ENCODE measurements at places on chromosomes 5 and 9.

DNA sequence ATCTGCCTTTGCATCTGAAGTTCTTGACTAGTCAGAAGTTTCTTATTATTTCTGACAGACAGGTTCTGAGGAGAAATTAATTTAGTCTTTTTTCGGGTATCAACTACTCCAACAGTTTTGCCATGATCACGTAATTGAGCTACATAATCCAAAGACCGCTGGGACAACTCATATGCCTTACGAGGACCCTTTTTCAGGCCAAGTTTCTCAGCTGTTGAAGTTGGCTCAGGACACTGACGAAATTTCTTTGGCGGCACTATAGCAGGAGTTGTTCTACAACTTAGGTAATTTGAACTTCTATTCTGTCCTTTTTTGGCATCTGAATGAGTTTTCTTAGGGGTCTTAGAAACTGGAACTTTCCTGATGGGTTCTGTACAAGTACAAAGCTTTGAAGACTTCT, 27.2 kb downstream of the SETX start:
- DNase-seq, result no peak

DNA sequence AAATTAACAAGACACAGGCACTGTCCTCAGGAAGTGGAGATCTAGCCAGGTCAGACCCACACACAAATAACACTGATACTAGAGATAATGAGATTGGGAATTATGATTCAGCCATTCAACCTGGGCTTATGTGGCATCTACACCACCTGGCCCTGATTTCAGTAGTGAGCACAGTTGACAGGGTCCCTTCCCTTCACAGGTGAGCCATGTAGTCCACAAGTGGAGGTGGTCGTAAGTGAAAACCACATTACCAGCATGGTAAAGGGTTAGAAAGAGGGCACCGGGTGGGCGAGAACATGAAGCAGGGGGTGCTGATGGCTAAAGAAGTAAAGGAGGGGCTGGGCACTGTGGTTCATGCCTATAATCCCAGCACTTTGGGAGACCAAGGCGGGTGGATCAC, 48.3 kb upstream of the IL17B start:
- DNase-seq, result no peak

GRCh38 chr5:130642461-130642860, 522.6 kb downstream of the HINT1 start:
- DNase-seq, result no peak

DNA sequence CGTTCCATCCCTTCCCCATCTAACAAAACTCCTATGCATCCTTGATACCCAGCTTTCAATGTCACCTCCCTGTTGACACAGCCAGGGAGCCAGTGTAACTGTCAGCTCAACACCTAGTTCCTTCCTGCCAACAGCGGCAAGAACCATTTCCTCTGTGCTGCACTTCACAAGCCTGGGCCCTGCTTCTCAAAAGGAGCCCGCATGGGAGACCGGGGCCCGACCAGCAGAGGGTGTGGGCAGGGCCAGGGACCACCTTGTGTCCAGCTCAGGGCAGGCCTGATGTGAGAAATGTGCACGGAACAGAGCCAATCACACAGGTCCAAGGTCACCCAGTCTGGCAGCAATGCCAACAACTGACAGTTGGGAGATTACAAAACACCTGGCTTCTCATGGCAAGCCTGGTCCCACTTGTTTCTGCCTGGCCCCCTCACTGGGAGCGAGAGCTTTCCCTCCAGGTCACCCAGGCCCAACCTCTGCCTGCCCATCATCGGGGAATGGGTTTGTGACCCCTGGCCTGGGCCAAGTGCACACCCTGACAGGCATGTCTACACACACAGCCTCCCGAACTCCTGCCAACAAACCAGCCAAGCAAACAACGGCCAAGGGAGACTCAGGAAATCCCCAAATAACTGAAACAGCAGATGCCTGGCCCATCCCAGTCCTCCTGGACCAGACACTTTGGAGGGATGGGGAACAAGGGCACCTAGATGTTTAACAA, 3.1 kb downstream of the RNF44 start:
- no peak for DNase-seq

DNA sequence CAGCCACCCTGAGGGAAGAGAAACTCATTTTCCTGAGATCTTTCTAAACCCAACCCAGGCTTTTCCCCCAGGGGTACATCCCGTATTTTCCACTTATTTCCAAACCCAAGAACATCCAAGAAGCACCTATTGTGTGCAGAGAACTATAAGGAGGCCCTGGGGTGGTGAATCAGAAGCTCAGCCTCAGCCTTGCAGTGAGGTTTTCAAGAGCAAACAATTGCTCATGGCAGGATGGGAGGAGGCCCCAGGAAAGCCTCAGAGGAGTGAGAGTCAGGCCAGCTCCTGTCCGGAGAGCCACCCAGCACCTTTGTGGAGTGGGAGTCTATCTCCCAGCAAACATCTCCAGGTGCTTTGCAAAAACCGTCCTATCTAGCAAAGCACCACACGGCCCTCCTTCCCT, 19.2 kb downstream of the NIPAL4 start:
- DNase-seq, result no peak

DNA sequence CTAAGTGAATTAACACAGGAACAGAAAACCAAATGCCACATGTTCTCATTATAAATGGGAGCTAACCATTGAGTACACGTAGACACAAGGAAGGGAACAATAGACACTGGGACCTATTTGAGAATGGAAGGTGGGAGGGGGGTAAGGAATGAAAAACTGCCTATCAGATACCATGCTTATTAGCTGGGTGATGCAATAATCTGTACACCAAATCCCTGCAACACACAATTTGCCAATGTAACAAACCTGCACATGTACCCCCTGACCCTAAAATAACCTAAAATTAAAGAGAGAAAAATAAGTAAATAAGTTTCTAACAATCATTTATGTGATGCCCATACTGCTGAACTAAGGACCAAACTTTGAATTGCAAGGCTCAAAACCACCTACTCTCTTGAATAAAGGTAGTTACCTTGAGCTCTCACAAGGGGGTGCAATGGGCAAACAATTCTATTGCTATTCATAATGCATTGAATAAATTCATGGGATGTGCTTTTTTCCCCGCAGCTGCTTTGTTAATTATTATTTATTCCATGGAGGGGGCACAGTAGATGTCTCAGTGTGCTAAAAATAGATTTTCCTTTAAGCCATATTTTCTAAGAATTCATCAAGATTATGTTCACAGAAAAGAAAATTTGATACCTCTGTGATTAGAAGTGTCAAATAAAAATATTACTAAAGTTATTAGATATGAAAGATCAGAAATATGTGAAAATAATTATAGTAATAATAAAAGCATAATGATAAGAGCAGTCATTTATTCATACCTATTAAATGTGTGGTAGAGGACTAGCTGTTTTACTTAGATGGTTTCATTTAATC, 76.2 kb upstream of the PTPN3 start:
- peak; percentile 51 for DNase-seq

- DNase-seq, result peak; percentile 0
These were observed 107.6 kb upstream of the PRSS3 start for GRCh38 chr9:33687779-33688178.
